ENCODE measurements at places on chromosomes 13 and 19.

DNA sequence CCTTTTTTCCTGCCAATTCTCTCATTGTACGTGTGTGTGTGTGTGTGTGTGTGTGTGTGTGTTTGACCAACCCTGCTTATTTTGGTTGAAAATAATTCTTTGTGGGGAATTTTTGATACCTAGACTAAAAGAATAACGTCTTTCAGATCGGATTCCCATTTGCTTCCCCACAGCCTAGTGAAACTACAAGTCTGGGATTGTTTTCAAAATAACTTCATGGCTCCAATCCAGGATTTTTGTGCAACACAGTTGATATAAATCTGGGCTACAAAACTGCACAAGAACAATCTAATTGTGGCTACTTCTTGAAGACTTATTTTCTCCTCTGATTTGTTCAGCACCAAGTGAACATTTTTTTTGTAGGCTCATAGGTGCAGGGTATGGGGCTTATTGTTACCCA is 332.8 kb upstream of the MIR17HG start:
- no peak for DNase-seq

GRCh38 chr13:99299256-99299919 is 7.8 kb downstream of the GPR183 start:
- no peak for DNase-seq

GRCh38 chr19:8204961-8205360 is 4.2 kb upstream of the CERS4 start:
- DNase-seq = no peak

GRCh38 chr13:33761740-33762139 is 56.2 kb upstream of the RFC3 start:
- DNase-seq = no peak

DNA sequence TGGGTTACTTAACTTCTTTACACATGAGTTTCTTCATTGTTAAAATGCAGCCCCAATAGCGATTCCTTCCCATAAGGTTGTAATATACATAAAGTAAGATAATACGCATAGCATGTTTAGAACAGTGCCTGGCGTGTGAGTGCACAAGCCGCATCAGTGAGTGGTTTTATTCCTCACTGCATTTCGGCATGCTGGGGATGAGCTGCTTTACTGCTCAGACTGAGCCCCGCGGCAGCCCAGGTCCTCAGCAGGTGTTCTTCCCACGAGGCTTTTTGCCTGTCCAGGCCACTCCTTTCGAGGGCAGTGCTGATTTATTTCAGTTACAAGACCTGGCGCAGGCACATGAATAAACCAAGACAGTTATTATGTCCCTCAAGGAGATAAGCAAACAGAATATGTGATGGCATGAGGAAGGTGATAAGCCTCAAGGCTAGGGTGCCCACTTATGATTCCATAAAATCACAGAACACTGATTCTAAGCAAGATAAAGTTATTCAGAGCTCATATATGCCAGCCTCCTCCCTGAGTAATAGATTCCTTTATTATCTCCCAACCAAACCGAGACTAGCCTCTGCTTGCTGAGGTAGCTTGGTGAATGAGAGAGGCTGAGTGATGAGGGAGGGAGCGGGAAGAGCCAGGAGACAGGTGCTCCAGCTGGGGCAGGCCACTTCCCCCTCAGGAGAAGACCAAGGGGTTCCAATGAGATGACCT is 505.5 kb downstream of the DIAPH3 start:
- no peak for DNase-seq

DNA sequence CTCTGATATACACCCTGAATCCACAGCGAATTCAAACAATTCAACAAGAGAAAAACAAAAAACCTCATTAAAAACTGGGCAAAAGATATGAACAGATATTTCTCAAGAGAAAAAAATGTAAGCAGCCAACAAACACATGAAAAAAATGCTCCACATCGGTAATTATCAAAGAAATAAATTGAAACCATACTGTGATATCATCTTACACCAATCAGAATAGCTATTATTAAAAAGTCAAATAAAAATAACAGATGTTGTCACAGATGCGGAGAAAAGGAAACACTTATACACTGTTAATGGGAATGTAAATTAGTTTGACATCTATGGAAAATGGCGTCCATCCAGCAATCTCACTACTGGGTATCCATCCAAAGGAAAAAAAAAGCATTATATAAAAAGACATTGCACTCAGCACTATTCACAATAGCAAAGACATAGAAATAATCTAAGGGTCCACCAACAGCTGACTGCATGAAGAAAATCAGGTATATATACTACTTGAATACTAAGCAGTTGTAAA is 1495.0 kb upstream of the PCDH20 start:
- DNase-seq = no peak
